ENCODE measurements at places on chromosomes 7 and 10.
A peak's percentile ranks its signal among the peaks of the same experiment; 100 is the strongest.

DNA sequence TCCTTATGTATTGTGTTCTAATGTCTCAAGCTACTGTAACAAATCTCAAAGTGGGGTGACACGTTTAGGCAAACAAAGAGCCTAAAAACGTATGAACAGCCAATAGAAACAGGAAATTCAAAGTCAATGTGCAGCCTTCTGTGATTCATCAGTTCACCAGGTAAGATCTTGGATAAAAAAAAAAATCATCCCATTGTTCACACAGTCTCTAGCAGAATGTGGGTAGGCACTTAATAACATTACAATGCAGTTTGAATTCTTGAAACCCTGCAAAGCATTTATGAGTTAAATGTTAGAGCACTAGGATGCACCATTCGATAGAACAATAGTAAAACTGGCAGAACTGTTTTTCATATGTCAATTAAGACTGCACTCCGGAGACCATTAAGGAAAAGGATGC is 88.2 kb upstream of the HDAC9 start:
- DNase-seq: no peak

DNA sequence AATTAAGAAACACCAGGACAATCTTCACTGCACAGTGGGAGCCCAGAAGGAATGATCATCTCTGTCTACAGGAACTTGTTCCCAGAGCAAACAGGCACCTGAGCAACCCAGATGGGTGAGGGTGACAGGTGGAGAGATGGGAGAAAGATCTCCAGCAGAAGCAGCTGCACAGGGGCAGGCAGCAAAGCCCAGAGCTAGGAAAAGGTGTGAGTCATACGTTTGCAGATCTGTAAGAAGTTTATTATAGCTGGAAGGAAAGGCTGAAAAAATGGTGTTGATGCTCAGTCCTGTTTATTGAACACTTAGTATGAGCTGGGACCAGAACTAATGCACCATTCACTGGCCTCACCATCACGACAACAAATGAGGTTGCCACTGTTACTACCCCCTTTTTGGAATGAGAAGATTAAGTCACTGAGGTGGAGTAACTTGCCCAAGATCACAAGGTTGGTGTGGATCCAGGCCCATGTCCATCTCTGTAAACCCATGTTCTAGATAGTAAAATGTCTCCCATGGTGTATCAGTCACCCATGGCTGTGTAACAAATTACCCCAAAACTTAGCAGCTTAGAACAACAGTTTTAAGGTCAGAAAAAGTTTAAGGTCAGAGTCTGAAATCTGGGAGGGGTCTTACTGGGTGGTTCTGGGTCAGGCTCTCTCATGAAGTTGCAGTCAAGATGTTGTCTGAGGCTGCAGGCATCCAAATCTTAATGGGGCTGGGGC is 506.9 kb downstream of the RPS24 start:
- no peak for DNase-seq

DNA sequence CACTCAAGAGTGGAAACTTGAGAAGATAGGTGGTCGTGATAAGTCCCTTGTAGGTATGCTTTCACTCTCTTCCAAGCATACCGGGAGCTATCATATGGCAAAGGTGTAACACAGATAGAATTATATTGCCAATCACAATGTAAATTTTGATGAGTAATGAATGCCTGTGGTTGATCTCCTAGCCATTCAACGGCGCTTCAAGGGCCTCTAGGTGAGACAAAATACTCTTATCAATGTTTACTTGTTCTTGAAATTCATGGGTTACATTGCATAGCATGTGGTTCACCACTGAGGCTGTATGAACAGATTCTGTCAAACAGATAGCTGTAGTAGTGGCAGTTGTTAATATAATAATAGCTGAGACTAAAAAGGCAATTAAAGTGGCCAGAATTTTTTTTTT is 82.4 kb downstream of the THSD7A start:
- no peak for DNase-seq

DNA sequence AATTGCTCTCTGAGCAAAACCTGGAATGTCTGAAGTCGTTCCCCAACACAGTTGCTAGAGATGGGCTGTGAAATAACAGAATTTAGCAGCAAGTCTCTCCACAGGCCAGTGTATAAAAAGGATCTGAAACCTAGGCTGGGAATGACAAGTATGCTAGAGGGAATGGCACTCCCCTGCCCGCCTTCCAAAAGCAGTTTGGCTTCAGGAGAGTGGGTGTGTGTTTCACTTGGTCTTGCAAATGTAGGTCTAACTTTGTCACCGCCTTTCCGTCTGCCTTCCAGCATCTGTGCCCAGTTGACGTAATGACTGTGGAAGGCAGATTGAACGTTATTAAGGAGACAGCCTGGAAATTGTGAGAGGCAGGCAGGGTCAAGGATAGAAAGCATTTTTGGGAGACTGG is 18.0 kb upstream of the MTURN start:
- no peak for DNase-seq

- DNase-seq: peak; percentile 7
Measured at GRCh38 chr10:43254199-43254730, 12.6 kb downstream of the RASGEF1A start.
